Aorta (tissue), 5 donors: ENCODE measurements at places on chromosomes 13 and 19. TPM values are rescaled to one million over a fixed set of nuclear protein-coding genes. Genes with fewer than 3 reads are reported as not detected.

- H3K36me3 ChIP-seq: no peaks in the 10 kb centered on the region
- DNase-seq: peak; percentile 20
- H3K4me1 ChIP-seq: no peaks in the 10 kb centered on the region
- H3K4me3 ChIP-seq: no peak overlapping the region
Observed at GRCh38 chr19:50501186-50501567, 9.8 kb downstream of the JOSD2 start.

GRCh38 chr19:33032218-33032781, 32.4 kb downstream of the RHPN2 start:
- no peaks in the 10 kb centered on the region for H3K4me1 ChIP-seq
- H3K27ac ChIP-seq: no peak overlapping the region
- no peaks in the 10 kb centered on the region for H3K36me3 ChIP-seq
- DNase-seq: no peak
- H3K4me3 ChIP-seq: no peak overlapping the region

- H3K27ac ChIP-seq: no peak overlapping the region
- no peaks in the 10 kb centered on the region for H3K27me3 ChIP-seq
- peak; percentile 96 for DNase-seq
- H3K4me1 ChIP-seq: no peaks in the 10 kb centered on the region
Observed at GRCh38 chr19:48290771-48291488, 21.0 kb downstream of the ZNF114 start.

- peaks cover 5% of the 10 kb centered on the region for H3K4me1 ChIP-seq
- no peak for DNase-seq
- H3K27me3 ChIP-seq: no peaks in the 10 kb centered on the region
- no peak overlapping the region for H3K4me3 ChIP-seq
- H3K36me3 ChIP-seq: no peaks in the 10 kb centered on the region
- H3K27ac ChIP-seq: no peak overlapping the region
Observed at GRCh38 chr13:46685006-46685730, 111.8 kb downstream of the ESD start.

DNA sequence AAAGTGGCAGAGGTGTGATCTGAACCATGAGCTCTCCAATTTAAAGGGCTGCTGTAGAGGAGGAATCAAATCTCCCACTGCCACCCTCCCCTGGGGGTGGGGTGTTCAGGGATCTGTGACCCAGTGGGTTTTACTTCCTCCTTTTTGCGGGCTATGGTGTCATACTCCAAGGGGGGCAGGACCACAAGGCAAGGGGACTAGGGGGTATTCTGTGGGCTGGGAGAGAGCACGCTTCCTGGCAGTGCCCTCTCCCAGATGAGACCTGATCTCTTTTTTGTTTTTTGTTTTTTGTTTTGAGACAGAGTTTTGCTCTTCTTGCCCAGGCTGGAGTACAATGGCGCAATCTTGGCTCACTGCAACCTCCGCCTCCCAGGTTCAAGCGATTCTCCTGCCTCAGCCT, 10.3 kb downstream of the PLD3 start:
- no peaks in the 10 kb centered on the region for H3K27me3 ChIP-seq
- no peak for DNase-seq
- no peak overlapping the region for H3K4me3 ChIP-seq
- no peak overlapping the region for H3K27ac ChIP-seq
- H3K36me3 ChIP-seq: no peaks in the 10 kb centered on the region

GRCh38 chr13:76882431-76882830, 3.8 kb downstream of the KCTD12 start:
- H3K4me1 ChIP-seq: no peaks in the 10 kb centered on the region
- H3K27me3 ChIP-seq: no peaks in the 10 kb centered on the region
- H3K36me3 ChIP-seq: no peaks in the 10 kb centered on the region
- no peak overlapping the region for H3K4me3 ChIP-seq

DNA sequence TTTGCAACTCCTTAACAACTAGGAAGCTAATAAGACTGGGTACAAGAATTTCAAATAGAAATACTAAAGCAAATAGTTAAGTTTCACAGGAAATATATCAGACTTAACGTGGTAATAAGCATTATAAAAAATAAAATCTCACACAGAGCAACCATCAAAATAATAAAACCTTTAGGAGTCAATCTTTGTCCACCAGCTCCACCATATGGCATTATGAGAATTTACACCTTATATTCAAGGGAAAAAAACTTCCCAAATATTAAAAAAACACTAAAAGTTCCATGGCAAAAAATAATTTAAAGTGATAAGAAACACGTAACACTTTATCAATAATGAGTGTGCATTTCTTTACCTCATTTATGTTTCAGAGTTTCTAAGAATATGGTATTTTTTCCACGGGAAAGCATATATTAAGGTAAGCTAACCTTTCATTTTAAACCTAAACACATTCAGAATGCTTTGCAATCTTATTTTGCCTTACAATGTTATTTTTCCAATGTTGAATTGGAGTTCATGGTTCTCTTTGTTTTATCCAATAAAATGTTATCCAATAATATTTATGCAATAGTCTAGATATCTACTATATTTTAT, 423.2 kb upstream of the SGCG start:
- no peaks in the 10 kb centered on the region for H3K36me3 ChIP-seq
- DNase-seq: no peak
- H3K27ac ChIP-seq: no peak overlapping the region
- H3K4me3 ChIP-seq: no peak overlapping the region
- H3K4me1 ChIP-seq: no peaks in the 10 kb centered on the region
- peaks cover 2% of the 10 kb centered on the region for H3K27me3 ChIP-seq

- H3K4me1 ChIP-seq: no peaks in the 10 kb centered on the region
- no peak overlapping the region for H3K27ac ChIP-seq
- no peaks in the 10 kb centered on the region for H3K27me3 ChIP-seq
- no peak for DNase-seq
Observed at GRCh38 chr19:28949535-28949934, 263.4 kb downstream of the UQCRFS1 start.

GRCh38 chr13:109628251-109628699, 158.1 kb downstream of the IRS2 start:
- H3K4me1 ChIP-seq: no peaks in the 10 kb centered on the region
- H3K36me3 ChIP-seq: no peaks in the 10 kb centered on the region
- no peaks in the 10 kb centered on the region for H3K27me3 ChIP-seq

- DNase-seq: no peak
- H3K27ac ChIP-seq: no peak overlapping the region
- H3K27me3 ChIP-seq: no peaks in the 10 kb centered on the region
- no peak overlapping the region for H3K4me3 ChIP-seq
- H3K4me1 ChIP-seq: no peaks in the 10 kb centered on the region
Observed at GRCh38 chr19:29397748-29398147, 128.0 kb upstream of the VSTM2B start.

DNA sequence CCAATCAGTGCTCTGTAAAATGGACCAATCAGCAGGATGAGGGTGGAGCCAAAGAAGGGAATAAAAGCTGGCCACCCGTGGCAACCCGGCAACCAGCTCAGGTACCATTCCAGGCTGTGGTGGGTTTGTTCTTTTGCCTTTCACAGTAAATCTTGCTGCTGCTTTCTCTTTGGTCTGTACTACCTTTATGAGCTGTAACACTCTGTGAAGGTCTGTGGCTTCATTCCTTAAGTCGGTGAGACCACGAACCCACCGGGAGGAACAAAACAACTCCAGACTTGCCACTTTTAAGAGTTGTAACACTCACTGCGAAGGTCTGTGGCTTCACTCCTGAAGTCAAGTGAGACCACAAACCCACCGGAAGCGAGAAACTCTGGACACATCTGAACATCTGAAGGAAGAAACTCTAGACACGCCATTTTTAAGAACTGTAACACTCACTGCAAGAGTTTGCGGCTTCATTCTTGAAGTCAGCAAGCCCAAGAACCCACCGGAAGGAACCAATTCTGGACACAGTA, 16.5 kb upstream of the SPACA6 start:
- no peak for DNase-seq
- no peak overlapping the region for H3K4me3 ChIP-seq
- H3K27ac ChIP-seq: no peak overlapping the region
- no peaks in the 10 kb centered on the region for H3K36me3 ChIP-seq
- H3K27me3 ChIP-seq: no peaks in the 10 kb centered on the region

DNA sequence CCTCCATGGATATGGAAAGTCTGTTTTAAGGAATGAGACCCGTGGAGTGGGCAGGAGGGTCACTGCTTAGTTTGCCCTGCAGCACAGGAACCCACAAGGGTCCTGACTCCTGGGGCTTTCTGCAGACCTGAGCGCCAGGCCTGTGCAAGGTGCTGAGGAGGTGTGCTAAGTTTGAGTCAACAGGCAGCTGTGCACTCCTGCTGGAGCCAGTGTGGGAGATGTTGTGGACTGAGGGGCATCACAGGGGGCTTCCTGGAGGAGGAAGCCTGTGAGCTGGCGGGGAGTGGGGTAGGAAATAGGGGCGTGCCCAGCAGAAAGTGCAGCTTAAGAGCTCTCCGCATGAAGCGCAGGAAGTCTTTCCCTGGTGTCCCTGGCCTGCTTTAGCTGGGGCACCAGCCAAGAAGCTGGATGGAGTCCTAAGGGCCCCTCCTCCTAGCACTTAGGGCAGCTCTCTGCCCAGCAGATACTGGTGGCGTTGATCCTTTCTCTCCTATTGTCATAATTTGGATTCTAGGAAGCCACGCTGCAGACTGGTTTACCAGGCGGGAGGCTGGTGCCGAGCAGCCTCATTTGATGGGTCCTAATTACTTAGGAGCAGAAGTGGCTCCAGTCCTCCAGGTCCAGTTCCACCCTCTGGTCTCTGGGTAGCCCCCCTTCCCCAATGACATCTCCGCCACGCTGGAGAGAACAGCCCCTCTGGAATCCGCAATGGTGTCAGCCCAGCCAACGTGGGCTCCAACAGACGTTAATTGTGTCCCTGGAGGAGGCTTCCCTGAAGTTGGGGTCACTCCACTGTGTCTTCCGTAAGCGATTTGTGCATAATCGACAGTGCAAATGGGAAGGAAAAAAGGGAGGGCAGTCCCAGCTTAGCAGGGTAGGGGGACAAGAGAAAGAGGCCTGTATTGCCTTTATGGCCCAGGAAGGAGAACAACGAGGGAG, 309.2 kb downstream of the ZNF536 start:
- H3K27ac ChIP-seq: no peak overlapping the region
- H3K4me1 ChIP-seq: no peaks in the 10 kb centered on the region
- DNase-seq: no peak
- no peak overlapping the region for H3K4me3 ChIP-seq

- H3K27me3 ChIP-seq: no peaks in the 10 kb centered on the region
- H3K36me3 ChIP-seq: no peaks in the 10 kb centered on the region
- no peak overlapping the region for H3K4me3 ChIP-seq
- H3K4me1 ChIP-seq: no peaks in the 10 kb centered on the region
Observed at GRCh38 chr19:1653300-1653628, 849 bp upstream of the TCF3 start.

GRCh38 chr19:55650126-55650557, 2.1 kb downstream of the CCDC106 start:
- H3K36me3 ChIP-seq: no peaks in the 10 kb centered on the region
- H3K27me3 ChIP-seq: no peaks in the 10 kb centered on the region
- H3K4me3 ChIP-seq: no peak overlapping the region
- DNase-seq: no peak
- H3K27ac ChIP-seq: no peak overlapping the region
- no peaks in the 10 kb centered on the region for H3K4me1 ChIP-seq

GRCh38 chr19:6828698-6829633, 56.5 kb downstream of the VAV1 start:
- no peak overlapping the region for H3K27ac ChIP-seq
- H3K36me3 ChIP-seq: no peaks in the 10 kb centered on the region
- no peaks in the 10 kb centered on the region for H3K4me1 ChIP-seq
- H3K27me3 ChIP-seq: no peaks in the 10 kb centered on the region
- no peak for DNase-seq
- no peak overlapping the region for H3K4me3 ChIP-seq

DNA sequence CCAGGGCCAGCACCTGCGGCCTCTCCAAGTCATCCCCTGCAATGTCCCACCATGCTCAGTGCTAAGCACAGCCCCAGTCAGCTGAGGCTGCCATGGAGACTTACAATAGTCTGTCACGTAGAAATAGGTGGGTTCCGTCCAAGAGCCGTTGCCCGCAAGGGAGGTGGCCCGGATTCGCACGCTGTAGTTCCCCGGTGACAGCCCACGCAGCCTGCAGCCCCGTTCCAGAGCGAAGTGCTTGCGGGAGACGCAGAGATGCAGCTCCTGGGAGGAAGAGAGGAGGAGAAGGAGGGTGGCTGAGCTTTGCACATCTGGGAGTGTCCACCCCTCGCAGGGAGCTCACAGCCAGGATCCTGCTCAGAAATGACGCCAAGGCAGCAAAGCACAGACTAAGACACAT, 62.6 kb downstream of the ZNF557 start:
- no peaks in the 10 kb centered on the region for H3K4me1 ChIP-seq
- no peak overlapping the region for H3K4me3 ChIP-seq
- H3K27ac ChIP-seq: no peak overlapping the region
- no peaks in the 10 kb centered on the region for H3K27me3 ChIP-seq

GRCh38 chr19:34244611-34245299, 9.6 kb upstream of the GARRE1 start:
- no peaks in the 10 kb centered on the region for H3K4me1 ChIP-seq
- H3K36me3 ChIP-seq: no peaks in the 10 kb centered on the region
- no peak overlapping the region for H3K4me3 ChIP-seq
- peak; percentile 17 for DNase-seq
- H3K27ac ChIP-seq: no peak overlapping the region

DNA sequence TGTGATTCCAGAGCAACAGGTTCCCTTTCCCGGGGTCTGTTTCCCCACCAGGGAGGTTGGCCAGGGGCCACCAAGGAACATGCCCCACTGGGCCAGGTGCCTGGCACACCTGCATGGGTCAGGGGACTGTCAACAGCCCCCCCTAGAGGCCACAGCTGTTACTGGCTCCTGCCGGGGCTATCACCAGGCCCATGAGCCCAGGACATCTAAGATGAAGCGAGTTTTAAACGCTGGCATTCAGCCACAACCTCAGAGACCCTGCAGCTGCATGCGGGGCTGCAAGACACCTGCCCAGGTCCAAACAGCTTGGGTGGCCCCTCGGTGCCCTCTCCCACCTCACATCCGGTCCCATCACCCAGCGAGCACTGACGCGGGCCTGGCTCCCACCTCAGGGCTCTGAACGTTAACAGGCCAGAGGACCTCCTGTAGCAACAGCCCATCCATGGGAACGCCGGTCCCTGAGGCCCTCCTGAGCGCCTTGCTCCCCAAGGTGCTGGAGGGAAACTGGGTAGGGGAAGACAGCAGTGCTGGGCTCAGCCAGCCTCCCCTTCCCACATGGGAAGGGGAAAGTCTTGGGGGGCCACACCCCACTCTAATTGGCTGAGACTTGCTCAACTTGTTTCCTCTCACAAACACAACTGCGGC, 12.0 kb downstream of the KHSRP start:
- H3K4me1 ChIP-seq: no peaks in the 10 kb centered on the region
- no peaks in the 10 kb centered on the region for H3K27me3 ChIP-seq
- H3K36me3 ChIP-seq: no peaks in the 10 kb centered on the region
- H3K27ac ChIP-seq: no peak overlapping the region
- H3K4me3 ChIP-seq: no peak overlapping the region

KLK2 gene
- not detected for total RNA-seq

MYCBP2 gene
- total RNA-seq: 149 TPM

GGN gene
- 3.3 TPM for total RNA-seq

PAN3 gene
- 49.2 TPM for total RNA-seq

C5AR1 gene
- total RNA-seq: 52.7 TPM

ZNF571 gene
- 7.8 TPM for total RNA-seq

ALKBH6 gene
- 15.3 TPM for total RNA-seq

TEX29 gene
- 0.96 TPM for total RNA-seq

ZNF536 gene
- 0.62 TPM for total RNA-seq
